Neural crest cell (in vitro differentiated cells): ENCODE measurements at places on chromosomes 13 and 19. TPM values are rescaled to one million over a fixed set of nuclear protein-coding genes. Genes with fewer than 3 reads are reported as not detected.

DNA sequence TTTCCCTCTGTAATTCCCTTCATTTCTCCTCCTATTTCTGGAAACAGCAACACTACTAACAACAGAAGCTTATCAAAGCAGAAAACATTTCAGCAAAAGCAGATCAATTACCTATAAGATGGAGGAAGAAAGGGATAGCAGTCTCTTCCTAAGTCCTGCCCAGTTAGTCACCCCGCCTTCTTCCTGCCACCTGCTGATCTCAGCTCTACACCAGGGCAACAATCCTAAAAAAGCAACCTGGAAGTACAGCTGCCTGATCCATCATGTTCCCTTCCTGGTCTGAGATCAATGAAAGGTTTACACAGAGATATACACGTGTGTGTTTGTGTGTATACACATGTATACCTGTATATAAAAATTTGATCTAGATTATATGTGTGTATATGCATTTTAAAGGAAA is 59.4 kb downstream of the TSC22D1 start:
- DNase-seq: no peak
- no peak overlapping the region for H3K4me3 ChIP-seq
- H3K36me3 ChIP-seq: peaks cover 13% of the 10 kb centered on the region
- H3K4me1 ChIP-seq: no peaks in the 10 kb centered on the region
- H3K27me3 ChIP-seq: no peaks in the 10 kb centered on the region

GRCh38 chr13:111554539-111555267 is 234.3 kb downstream of the TEX29 start:
- no peak for DNase-seq
- no peak overlapping the region for H3K27ac ChIP-seq
- no peaks in the 10 kb centered on the region for H3K36me3 ChIP-seq
- peaks cover 9% of the 10 kb centered on the region for H3K27me3 ChIP-seq

DNA sequence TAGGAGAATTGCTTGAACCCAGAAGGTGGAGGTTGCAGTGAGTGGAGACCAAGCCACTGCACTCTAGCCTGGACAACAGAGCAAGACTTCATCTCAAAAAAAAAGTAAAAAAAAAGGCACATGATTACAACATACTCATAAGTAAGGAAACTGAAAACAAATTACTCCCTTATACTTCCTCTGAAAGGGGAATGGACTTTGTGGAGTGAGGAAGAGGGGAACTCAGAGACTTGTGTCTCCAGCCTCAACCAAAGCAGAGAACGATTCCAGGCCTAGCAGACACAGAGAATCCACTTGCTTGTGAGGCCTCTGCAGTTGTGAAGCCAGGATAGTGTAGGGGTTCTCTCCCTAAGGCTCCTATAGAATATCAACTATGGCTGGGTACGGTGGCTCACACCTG is 4.3 kb upstream of the LATS2 start:
- H3K27ac ChIP-seq: no peak overlapping the region
- no peaks in the 10 kb centered on the region for H3K27me3 ChIP-seq
- no peak overlapping the region for H3K4me3 ChIP-seq

DNA sequence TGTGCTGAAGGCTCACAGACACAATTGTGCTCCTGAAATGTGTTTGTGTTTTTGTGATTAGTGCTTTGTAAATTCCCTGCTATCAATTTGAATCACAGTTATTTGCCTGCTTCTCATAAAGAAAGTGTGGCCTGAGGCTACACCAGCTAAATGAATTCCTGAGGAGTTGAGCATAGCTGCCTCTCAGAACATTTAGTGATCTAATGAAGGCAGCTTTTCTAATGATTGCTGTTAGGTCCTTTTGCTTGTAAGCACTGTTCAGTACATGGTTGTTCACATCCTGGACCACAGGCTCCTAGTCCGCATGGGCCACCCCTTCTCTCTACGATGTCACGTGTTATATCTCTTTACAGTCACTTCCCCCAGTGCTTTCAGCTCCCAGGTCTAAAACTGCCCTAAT is 238.2 kb downstream of the B3GLCT start:
- H3K27me3 ChIP-seq: no peaks in the 10 kb centered on the region
- no peak overlapping the region for H3K4me3 ChIP-seq
- no peak overlapping the region for H3K27ac ChIP-seq
- peaks cover 31% of the 10 kb centered on the region for H3K4me1 ChIP-seq
- no peaks in the 10 kb centered on the region for H3K36me3 ChIP-seq

- no peak overlapping the region for H3K4me3 ChIP-seq
- no peaks in the 10 kb centered on the region for H3K27me3 ChIP-seq
- H3K36me3 ChIP-seq: peaks cover 6% of the 10 kb centered on the region
- DNase-seq: no peak
- H3K4me1 ChIP-seq: no peaks in the 10 kb centered on the region
These were observed 10.7 kb downstream of the HDGFL2 start for GRCh38 chr19:4482721-4483364.

DNA sequence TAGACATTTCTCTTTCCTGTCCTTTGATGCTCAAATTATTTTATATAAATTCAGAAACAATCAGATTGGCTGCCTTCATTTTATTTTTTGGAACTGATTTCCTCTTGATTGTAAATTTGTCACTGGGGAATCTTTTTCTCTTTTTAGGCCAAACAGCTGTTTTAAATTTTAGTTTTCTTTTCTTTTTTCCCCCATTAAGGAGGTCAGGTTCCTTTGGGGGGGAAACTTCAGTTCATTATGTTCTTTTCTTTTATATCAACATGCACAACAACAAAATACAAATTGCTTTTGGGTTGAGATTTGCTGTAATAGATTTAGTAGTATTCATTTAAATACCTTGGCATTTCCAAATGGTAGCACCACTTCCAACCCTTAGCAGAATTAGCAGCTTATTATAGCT is 264.8 kb upstream of the SPRY2 start:
- no peaks in the 10 kb centered on the region for H3K36me3 ChIP-seq
- peaks cover under 1% of the 10 kb centered on the region for H3K4me1 ChIP-seq
- DNase-seq: no peak
- H3K4me3 ChIP-seq: no peak overlapping the region

- H3K27me3 ChIP-seq: peaks cover 54% of the 10 kb centered on the region
- DNase-seq: no peak
- H3K36me3 ChIP-seq: no peaks in the 10 kb centered on the region
- H3K4me1 ChIP-seq: peaks cover 13% of the 10 kb centered on the region
- no peak overlapping the region for H3K4me3 ChIP-seq
These were observed 10.6 kb downstream of the PCDH8 start for GRCh38 chr13:52837850-52838249.

DNA sequence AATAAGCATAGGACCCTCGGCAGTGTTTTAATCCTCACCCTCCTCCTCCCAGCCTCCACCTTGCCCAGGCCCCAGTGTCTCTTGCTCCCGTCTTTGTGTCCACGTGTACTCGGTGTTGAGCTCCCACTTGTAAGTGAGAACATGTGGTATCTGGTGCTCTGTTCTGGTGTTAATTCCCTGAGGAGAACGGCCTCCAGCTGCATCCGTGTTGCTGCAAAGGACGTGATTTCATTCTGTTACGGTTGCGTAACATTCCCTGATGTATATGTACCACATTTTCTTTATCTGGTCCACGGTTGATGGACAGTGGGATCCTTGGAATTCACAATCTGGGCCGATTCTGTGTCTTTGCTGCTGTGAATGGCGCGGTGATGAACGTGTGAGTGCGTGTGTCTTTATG is 44.7 kb upstream of the TFDP1 start:
- H3K36me3 ChIP-seq: peaks cover 36% of the 10 kb centered on the region
- DNase-seq: no peak
- peak overlapping the region; percentile 52 for H3K27ac ChIP-seq
- H3K4me1 ChIP-seq: peaks cover 5% of the 10 kb centered on the region
- no peaks in the 10 kb centered on the region for H3K27me3 ChIP-seq
- H3K4me3 ChIP-seq: no peak overlapping the region

- DNase-seq: no peak
- H3K27me3 ChIP-seq: peaks cover 10% of the 10 kb centered on the region
- H3K4me3 ChIP-seq: peak overlapping the region; percentile 49
- H3K27ac ChIP-seq: no peak overlapping the region
These were observed 3.4 kb downstream of the BSG start for GRCh38 chr19:575527-576506.

GRCh38 chr19:29753190-29753933 is 38.3 kb upstream of the C19orf12 start:
- H3K27me3 ChIP-seq: peaks cover 2% of the 10 kb centered on the region
- no peak overlapping the region for H3K27ac ChIP-seq

GRCh38 chr19:8320564-8321066 is 560 bp downstream of the NDUFA7 start:
- peaks cover 2% of the 10 kb centered on the region for H3K36me3 ChIP-seq
- H3K27me3 ChIP-seq: no peaks in the 10 kb centered on the region

- H3K36me3 ChIP-seq: no peaks in the 10 kb centered on the region
- no peak for DNase-seq
- no peak overlapping the region for H3K27ac ChIP-seq
- no peak overlapping the region for H3K4me3 ChIP-seq
- H3K27me3 ChIP-seq: no peaks in the 10 kb centered on the region
These were observed 222.8 kb downstream of the POSTN start for GRCh38 chr13:37375724-37376123.

- H3K27me3 ChIP-seq: peaks cover 3% of the 10 kb centered on the region
- no peak overlapping the region for H3K4me3 ChIP-seq
- H3K27ac ChIP-seq: peak overlapping the region; percentile 43
- peaks cover 7% of the 10 kb centered on the region for H3K36me3 ChIP-seq
These were observed 25.1 kb downstream of the TMPRSS9 start for GRCh38 chr19:2385053-2385721.

DNA sequence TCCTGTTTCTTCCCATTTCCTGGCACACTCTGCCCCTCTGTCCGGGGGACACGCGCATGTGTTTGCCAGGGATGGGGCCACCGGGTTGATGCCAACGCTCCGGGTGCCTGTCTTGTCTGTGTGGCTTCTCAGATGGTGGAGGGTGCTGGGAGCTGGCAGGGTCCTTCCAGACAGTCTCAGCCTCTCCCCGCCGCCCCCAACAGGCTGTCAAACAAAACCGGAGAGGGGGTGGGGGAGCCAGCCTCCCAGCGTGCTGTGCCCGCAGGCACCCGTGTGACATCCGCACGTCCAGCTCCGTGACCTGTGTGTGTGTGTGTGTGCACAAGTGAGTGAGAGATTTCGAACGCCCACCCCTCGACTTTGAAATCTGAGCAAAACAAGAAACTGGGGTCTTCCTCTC is 10.6 kb upstream of the EHD2 start:
- H3K36me3 ChIP-seq: no peaks in the 10 kb centered on the region
- no peak overlapping the region for H3K27ac ChIP-seq

DNA sequence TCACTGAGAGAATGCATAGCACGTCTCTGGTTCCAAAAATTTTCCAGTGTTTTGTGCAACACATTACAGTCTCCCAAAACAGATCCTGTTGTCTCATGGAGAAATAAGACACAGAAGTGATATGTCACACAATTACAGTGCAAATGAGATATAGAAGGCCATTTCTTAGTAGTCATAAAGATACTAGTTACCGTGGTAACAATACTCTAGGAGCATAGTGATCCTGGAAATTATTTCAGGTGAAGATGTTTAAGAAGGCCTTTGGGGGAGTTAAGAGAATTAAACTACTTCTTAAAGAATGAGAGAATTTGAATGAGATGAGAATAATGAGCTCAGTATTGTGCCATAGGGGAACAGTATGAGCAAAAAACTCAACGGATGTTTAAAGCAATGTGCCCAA is 628.0 kb upstream of the MIR17HG start:
- peaks cover 30% of the 10 kb centered on the region for H3K4me1 ChIP-seq
- no peak overlapping the region for H3K27ac ChIP-seq
- no peaks in the 10 kb centered on the region for H3K27me3 ChIP-seq
- H3K36me3 ChIP-seq: no peaks in the 10 kb centered on the region

The NANOS3 gene
- total RNA-seq: 0.73 and 1.6 TPM in 2 replicates

The CEBPA gene
- 1.5 and 1.7 TPM in 2 replicates for total RNA-seq

The CCL25 gene
- not detected in 2 replicates for total RNA-seq

The PODNL1 gene
- 0.14 and 0.42 TPM in 2 replicates for total RNA-seq

The C13orf42 gene
- total RNA-seq: not detected in 2 replicates
